NCI-H510A treated with DMSO at 0.1 percent for 48 hours (cell line): ENCODE measurements at places on chromosomes 1 and 21.
A peak's percentile ranks its signal among the peaks of the same experiment; 100 is the strongest.

- DNase-seq, result no peak
Measured at GRCh38 chr1:211723273-211723672, 47.9 kb upstream of the NEK2 start.

- DNase-seq, result no peak
Measured at GRCh38 chr21:15679630-15680029, 50.2 kb upstream of the USP25 start.

DNA sequence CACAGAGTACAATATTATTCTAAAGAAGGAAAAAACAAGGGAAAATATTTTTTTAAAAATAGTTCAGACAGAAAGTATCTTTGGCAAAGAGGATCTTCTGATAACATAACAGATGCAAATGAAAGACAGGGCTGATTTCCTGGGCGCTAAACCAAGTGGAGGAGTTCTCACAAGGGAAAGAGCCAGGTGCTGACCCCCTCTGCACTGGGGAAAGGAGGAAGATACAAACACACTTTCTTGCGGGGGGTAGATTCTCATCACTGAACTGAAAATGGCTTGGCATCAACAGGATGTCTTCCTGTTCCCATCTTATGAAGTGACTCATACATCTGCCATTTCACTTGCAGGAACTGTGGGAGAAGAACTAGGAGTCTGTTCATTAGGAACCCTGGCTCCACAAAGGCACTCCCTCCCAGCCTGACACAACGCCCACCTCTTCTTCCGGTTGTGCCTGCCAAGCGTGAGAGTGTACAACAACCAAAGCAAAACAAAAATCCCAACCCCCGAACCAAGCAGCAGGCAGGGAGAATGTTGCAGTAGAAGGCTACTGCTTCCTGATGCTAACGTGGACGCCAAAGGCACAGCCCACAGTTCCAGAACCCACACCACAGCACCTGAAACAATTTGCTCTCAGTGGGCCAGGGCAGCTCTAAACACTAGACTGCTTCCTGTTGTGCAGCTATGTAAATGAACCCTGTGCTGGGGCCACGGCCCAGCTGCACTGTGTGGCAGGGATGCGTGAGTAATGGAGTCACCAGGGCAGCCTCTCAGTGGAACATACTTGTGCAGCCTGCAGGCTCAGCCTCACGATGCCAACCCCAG lies 51.0 kb downstream of the GADD45A start:
- peak; percentile 38 for DNase-seq

DNA sequence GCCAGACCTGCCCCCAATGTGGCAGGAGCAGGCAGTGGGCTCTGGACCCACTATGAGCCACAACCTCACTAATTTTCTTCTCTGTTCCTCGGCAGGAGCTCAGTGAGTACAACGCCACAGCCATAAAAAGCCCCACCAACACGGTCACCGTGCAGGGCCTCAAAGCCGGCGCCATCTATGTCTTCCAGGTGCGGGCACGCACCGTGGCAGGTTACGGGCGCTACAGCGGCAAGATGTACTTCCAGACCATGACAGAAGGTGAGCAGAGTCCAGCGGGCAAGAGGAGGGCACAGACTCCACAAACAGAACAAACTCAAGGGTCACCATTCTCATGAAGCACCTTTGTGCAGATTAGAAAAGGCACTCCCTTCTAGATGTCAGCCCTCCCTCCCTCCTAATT lies 79.9 kb downstream of the LACTBL1 start:
- DNase-seq, result no peak

DNA sequence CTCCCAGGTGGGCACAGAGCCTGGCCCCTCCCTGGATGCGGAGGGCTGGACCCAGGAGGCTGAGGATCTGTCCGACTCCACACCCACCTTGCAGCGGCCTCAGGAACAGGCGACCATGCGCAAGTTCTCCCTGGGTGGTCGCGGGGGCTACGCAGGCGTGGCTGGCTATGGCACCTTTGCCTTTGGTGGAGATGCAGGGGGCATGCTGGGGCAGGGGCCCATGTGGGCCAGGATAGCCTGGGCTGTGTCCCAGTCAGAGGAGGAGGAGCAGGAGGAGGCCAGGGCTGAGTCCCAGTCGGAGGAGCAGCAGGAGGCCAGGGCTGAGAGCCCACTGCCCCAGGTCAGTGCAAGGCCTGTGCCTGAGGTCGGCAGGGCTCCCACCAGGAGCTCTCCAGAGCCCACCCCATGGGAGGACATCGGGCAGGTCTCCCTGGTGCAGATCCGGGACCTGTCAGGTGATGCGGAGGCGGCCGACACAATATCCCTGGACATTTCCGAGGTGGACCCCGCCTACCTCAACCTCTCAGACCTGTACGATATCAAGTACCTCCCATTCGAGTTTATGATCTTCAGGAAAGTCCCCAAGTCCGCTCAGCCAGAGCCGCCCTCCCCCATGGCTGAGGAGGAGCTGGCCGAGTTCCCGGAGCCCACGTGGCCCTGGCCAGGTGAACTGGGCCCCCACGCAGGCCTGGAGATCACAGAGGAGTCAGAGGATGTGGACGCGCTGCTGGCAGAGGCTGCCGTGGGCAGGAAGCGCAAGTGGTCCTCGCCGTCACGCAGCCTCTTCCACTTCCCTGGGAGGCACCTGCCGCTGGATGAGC lies 34.2 kb downstream of the TRIM11 start:
- DNase-seq, result no peak

- DNase-seq, result no peak
Measured at GRCh38 chr1:43843684-43844083, 89.9 kb upstream of the ARTN start.

- no peak for DNase-seq
Measured at GRCh38 chr1:113488576-113489177, 98.4 kb downstream of the MAGI3 start.

DNA sequence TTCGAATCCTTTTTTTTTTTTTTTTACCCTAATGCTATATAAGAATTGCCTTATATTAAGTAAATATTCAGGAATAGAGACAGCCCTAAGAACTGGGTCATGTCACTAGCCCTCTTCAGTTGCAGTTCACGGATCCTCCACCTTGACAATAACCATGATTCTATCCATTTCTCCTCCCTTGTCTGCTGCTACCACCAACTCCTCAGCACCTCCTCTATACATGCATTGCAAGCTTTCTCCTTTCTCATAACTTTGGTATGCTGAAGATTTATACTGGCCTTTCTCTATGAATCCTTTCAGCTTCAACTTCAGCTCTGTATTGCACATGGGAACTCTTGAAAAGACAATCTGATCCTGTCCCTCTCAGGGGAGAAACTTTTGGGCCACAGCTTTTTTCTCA lies 14.3 kb upstream of the DR1 start:
- no peak for DNase-seq

- no peak for DNase-seq
Measured at GRCh38 chr1:2384941-2385481, 6.3 kb downstream of the MORN1 start.

- no peak for DNase-seq
Measured at GRCh38 chr1:66526036-66526435, 7.9 kb upstream of the SGIP1 start.

DNA sequence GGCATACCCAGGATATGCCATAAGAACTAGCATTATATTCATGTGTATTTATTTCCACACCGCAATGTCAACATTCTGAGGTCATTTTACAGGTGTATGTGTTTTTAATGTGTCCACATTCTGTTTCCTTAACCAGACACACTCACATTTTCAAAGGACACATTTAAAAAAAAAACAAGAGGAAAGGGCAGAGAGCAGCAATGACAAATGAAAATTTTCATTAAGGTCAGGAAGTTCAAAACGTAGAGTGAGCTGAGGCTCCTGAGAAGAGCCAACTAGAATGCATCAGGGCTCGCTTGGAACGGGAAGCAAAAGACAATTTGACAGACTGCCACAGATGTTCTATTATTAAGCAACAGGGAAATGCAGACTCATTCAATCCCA lies 4.8 kb upstream of the GNPAT start:
- no peak for DNase-seq

- DNase-seq, result no peak
Measured at GRCh38 chr21:16789636-16790035, 723.2 kb upstream of the CXADR start.

- DNase-seq, result no peak
Measured at GRCh38 chr1:30725450-30726095, 2.2 kb upstream of the MATN1 start.

DNA sequence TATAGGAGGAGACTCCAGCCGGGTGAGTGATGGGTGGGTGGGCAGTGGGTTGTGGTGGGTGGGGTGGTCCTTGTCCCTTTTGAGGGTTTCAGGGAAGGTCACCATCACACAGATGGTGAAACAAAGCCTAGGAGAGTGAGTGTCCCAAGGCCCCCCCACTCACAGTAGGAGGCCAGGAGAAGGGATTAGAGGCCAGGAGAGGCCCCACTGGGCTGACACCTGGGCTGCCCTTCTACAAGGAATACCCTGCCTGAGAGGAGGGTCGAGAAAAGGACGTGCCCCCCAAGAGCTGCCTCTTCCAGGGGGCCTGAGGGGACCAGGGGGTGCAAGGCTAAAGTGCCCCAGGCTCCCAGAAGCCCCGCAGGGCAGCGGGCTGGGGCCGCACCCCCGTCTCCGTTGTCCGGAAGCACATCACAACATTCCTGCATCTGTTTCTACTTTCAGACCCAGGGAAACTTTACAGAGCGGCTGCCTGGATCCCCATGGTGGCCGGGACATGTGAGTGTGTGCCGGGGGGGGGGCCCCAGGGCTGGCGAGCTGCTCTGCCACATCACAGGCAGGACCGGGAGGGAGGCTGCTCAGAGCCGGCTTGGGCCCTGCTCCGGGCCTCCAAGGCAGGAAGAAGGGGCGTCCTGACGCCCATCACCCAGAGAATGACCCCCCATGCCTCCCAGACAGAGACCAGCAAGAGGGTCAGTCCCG lies 68.2 kb downstream of the ARHGEF16 start:
- no peak for DNase-seq

DNA sequence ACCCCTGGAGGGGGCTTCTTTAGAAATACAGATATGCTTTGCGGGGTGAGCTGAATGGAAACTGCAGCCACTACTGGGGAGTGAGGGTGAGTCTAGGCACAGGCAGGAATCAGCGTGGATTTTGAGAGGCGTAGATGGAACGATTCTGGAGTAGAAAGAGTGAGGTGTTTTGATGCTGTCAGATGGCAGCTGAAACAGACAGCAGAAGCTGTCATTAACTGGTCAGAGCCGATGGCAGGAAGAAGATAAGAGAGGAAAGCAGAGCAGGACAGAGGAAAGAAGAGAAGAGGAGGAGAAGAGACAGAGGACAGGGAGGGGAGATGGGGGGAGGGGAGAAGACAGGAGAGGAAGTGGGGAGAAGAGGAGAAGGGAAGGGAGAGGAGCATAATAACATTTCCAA lies 138.5 kb downstream of the LRIG2 start:
- DNase-seq, result no peak

DNA sequence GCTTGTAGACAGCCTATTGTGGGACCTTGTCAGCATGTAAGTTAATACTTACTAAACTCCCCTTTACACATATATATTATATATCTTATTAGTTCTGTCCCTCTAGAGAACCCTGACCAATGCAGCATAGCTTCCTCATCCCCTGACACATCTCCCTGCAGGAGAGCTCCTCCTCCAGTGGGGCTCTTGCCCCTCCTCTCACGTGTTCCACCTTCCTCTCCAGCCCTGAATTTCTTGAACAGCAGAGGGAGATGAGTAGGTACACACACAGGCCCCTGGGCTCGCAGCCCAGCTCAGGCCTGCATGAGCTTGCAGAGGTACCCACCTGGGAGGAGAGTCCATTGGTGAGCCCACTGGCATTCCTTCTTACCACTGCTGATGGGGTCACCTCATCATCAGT lies 27.3 kb upstream of the GOLT1A start:
- no peak for DNase-seq

DNA sequence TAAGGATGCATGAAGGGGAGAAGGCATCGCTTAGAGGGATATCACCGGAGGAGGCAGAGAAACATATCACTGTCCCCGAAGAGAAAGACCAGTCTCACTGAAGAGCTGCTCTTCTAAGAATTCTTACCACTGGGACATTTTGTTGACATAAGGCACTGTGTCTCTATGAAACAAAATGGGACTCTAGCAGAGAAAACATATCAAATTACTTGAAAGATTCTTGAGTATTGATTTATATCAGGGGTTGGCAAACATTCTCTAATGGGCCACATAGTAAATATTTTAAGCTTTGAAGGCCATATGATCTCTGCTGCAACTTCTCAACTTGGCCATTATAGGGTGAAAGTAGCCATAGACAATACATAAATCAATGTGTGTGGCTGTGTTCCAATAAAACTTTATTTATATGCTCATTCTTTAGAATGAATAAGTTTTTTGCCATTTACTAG lies 41.0 kb upstream of the GREM2 start:
- peak; percentile 77 for DNase-seq

GRCh38 chr1:167849666-167850065 lies 64.3 kb downstream of the ADCY10 start:
- no peak for DNase-seq

DNA sequence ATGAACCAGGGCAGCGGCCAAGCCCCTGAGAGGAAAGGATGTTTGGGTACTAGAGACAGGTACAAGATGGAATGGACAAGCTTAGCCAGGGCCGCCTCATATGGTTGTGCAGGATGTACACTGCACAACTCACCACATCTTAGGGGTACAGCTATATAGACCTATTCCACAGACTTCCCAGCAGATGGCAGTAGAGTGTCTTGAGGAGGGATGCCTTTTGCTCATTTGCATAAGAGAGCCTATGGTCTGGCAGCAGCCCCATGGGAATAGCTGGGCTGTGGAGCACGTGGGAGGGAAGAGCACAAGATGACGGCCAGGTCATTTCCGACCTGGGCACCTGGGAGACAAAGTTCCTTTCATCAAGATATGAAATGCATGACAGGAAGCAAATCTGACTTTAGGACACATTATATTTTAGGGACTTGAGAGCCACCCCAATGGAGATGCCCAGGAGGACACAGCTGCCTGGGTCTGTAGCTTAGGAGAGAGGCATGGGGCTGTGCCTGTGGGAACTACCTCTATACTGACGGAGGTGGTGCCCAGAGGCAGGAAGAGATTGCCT lies 215.5 kb downstream of the KCNJ6 start:
- peak; percentile 94 for DNase-seq

- no peak for DNase-seq
Measured at GRCh38 chr1:44348061-44348485, 7.0 kb downstream of the ERI3 start.

DNA sequence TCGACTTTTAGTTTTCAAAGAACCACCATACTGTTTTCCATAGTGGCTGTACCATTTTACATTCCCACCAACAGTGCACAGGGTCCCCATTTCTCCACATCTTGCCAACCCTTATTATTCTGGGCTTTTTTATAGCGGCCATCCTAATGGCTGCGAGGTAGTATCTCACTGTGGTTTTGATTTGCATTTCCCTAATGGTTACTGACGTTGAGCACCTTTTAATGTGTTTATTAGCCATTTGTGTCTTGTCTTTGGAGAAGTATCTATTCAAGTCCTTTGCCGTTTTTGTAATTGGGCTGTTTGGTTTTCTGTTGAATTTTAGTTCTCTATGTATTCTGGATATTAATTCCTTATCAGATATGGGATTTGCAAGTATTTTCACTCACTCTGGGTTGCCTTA lies 22.3 kb upstream of the KCNAB2 start:
- DNase-seq, result no peak

DNA sequence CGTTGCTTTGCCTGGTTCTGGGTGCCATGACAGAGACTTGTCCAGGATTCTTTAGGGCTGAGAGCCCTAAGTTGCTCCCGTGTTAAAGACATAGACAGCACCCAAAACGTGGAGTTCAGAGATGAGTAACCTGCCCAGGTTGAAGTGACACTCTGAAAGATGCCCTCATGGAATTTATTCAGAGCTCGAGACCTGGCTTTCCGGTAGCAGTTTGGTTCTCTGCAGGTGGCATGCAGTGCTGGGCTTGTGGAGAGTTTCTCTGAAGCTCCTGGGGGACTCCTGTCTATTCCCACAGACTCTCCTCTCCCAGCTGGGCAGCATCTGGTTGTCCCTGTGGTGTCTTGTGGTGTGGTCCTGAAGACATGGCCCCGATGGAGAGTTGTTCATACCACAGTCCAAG lies 241.0 kb downstream of the RHOU start:
- no peak for DNase-seq
